ENCODE measurements at places on chromosomes 2 and 18. TPM values are rescaled to one million over a fixed set of nuclear protein-coding genes. Genes with fewer than 3 reads are reported as not detected.

DNA sequence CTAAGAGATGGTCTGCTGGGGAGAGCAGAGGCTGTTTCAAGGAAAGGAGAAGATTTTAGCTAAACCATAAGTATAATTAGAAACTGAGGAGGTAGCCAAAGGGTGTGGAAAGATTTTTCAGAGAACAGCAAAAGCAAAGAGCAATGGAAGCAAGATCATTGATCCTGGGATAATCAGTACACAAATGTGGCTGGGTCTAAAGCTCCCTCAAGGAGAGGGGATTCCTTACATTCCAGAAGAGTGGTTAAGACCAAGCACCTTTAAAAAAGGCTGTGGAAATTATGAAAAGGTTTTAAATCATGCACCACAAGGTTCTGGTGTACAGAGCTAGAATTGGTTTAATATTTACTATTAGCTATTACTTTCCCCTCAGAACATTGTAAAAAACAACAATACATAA lies 246.0 kb upstream of the UBE2E3 start:
- DNase-seq: no peak

DNA sequence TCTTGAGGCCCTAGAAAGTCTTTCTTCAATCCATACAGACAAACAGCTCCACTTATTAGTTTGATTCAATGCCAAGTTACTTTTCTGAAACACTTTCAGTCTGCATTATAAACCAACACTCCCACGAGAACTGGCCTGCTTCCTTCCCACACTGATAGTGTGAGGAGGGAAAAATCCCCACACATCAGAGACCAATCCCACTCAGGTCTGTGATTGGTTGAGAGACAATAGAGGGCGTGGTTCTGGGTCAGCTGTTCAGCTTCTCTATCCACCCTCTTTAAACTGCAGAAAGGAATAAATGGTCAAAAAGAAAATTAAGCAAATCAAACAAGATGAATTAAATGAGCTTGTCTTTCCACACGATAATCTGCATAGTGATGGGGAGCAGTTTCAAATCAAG lies 152.5 kb downstream of the NRP2 start:
- DNase-seq: no peak

- no peak for DNase-seq
These were observed 673.2 kb downstream of the TMEM182 start for GRCh38 chr2:103435010-103435409.

DNA sequence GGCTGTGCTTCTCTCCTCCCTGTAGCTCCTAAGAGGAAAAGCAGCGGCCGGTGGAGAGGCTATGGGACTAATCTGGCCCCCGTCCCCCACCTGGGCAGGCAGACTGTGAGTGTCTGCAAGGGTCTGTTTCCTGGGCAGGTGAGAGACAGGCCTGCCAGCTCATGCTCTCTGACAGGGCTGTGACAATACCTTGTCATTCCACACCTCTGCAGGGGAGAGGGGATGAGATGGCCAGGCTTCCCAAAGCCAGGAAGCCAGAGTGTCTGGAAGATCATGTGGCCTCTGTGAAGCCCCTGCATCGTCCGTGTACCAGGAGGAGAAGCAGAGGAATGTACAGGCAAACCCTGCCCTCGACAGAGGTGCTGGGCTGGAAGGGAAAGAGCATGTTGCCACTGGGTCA lies 142.5 kb upstream of the GATA6 start:
- no peak for DNase-seq

DNA sequence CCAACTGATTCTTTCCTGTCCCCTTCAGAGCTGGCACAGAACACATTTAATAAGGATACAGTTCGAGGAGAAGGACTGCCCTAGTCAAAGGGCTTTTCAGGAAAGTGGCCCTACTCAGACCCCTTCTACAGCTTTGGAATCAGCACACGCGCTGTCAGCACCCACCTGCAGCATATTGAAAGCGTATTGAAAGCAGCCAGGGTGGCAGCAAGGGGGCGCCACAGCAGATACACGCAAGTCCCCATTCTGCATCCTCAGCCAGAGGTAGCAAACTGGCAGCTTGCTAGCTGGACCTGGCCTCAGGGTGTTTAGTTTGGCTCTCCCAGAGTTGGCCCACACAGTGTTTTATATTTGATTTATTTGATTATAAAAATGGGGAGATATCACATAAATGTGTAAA lies 101.0 kb upstream of the NT5C1B start:
- DNase-seq: no peak

Gene TWIST2
- not detected for total RNA-seq

GRCh38 chr2:214730800-214731407 lies 78.6 kb downstream of the BARD1 start:
- no peak for DNase-seq

DNA sequence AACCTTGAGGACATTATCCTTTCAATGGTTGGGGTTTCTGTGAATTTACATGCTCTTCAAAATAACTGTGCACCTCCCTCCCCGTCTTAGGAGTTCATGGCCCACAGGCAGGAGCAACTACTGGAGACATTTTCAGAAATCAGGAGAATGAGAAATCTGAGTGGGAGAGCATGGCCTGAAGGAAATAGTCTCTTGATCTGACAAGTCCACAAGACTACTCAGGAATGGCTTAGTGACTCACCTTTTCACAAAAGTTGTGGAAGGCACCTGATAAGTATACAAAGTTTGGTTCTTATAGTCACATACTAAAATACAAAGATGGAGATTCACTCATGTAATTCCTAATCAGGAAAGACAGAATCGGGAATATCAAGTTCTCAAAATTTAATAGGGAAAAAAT lies 83.6 kb upstream of the NCKAP5 start:
- no peak for DNase-seq

Gene GNAL
- 0.18 TPM for total RNA-seq

DNA sequence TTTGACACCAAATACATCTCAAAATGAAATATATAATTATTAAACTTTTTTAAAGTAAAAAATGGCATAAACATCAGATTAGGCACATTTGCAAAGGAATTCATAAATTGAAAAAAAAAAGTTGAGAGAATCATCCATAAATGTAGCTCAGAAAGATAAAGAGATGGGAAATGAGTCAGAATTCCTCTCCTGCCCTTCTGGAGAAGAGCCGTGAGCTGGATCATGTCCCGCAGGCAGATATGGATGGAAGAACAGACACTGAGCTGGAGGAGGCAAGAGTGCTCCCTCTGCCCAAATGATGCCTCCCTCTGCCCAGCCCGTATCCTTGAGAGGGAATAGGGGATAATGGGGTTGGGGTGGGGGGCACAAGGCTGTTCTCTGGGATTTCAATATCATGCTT lies 190.9 kb downstream of the TFCP2L1 start:
- DNase-seq: no peak

DNA sequence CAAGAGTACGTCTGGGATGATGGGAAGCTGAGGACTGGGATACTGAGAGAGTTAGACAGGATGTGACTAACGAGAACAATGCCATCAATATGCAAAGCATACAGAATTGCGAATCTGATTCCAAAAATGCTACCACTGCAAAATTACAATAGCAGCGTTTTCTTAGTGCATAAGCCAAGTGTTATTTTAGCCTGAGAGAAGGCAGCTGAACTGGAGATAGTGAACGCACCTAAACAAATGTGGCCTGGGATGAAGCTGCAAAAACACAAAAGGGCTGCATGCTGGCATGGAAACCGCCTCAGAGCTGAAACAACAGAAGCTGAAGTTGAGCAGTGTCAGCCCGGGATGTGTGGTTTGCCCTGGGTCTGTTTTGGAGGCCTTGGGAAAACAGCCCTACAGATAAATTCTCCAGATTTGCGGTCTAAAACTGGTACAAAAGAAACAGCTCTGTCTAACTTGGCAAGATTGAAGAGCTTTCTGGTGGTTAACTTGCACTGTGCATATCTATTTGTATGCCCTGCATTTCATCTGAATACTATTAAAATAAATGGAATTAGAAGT lies 45.5 kb downstream of the LYPD6 start:
- DNase-seq: no peak

Gene MOCOS
- 0.47 TPM for total RNA-seq

- DNase-seq: no peak
These were observed 77.0 kb downstream of the NRP2 start for GRCh38 chr2:205759257-205759656.

DNA sequence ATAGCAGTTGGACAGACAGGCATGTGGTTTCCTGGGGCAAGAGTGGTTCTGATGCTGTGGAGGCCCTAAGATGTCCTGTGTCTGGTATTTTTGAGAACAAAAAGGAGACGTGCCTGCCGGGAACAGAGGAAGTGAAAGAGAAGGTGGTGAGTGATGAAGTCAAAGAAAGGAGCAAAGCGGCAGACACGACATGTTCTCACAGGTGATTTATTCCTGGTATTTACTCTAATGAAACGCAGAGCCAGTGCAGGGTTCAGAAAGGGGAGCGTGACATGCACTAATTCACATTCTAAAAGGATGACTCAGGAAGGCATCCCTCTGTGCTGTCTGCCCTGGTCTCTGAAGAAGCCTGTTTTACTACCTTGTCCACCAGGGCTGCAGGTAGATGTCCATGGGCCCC lies 211.0 kb downstream of the KCNE4 start:
- DNase-seq: no peak

- DNase-seq: no peak
These were observed 593 bp upstream of the SDC1 start for GRCh38 chr2:20225294-20226151.

DNA sequence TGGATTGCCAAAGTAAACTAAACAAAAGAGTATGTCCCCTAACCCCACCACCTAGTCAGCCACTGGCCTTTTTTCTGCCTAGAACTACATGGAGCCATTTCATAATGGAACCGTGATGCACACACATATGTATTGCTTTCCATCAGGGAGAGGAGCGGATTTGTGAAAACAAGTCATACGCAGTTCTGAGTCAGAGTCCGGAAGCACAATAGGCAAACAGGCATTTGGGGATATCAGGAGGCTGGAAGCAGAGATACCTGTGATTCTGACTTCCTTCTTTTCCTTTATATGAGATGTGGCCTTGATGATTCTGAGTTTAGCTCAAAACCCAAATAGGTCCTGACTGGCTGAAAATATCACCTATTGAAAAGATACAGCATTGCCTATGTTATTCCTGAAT lies 93.5 kb downstream of the TMEM163 start:
- no peak for DNase-seq

Gene IL1B
- total RNA-seq: 1.1 TPM

DNA sequence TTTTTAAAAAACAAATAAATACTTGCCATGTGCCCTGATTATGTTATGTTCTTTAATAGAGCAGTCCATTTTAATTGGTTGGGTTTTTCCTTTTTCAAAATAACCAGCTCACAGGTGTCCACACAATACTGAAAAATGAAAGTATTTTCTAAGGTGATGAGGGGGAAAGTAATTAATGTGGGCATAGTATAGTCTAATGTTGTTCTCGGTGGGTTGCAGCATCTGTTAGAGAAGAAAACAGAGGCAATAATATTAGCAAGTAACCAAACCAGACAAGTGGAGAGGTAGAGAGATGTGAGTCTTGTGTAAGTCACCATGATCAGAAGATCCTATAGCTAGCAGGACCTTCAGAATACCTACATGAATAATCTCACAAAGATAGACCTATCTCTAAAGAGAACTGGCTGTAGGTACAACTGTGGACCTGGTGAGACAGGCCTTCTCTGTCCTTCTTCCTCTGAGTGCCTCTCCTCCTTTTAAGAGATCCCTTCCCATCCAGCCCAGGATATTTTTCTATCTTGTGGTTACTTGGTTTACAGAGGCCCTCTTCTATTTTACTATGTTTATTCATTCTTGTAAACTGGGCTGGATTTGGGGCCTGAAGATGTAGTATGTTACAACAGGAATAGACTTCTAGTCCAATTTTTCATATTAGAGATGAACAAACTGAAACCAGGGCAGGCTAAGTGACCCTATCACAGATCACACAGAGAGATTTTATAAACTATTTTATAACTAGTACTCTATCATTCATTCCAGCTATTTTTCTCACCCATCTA lies 67.1 kb upstream of the MSTN start:
- DNase-seq: no peak

GRCh38 chr2:138058427-138058826 lies 94.2 kb downstream of the HNMT start:
- DNase-seq: no peak

DNA sequence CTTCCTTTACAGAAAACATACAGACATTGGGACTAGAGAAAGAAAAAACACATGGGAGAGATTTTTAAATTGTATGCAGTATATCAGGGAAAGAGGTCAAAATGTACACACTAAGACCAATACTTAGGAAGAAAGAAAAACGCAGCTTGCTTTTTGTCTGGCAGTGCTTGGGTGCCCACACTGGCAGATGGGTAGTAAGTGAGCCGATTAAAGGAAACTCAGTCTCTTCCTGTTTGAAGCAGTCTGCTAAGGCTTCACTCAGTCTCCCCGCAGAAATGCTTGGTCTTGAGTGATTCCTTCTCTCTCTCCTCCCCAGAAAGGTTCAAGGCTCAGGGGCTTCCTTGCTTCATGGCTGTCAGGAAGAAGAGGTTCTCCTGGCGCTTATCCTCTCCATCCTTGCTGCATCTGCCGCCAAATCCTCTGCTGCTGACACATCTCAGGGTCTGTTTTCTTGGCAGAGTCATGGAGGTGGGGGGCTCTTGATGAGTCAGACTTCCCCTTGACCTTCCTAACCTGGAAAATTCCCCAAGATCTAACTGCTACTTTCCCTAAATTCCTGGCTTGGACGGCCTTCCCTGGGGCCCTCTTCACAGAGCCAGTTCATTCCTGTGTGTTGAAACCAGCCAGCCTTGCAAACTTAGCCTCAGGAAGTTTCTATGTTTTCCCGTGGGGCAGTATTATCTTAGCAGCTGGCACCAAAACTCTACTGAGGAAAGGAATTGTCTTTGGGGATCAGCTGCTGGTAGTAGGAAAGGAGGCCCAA lies 10.5 kb upstream of the TMSB10 start:
- no peak for DNase-seq

Gene C2orf81
- total RNA-seq: 5.0 TPM

DNA sequence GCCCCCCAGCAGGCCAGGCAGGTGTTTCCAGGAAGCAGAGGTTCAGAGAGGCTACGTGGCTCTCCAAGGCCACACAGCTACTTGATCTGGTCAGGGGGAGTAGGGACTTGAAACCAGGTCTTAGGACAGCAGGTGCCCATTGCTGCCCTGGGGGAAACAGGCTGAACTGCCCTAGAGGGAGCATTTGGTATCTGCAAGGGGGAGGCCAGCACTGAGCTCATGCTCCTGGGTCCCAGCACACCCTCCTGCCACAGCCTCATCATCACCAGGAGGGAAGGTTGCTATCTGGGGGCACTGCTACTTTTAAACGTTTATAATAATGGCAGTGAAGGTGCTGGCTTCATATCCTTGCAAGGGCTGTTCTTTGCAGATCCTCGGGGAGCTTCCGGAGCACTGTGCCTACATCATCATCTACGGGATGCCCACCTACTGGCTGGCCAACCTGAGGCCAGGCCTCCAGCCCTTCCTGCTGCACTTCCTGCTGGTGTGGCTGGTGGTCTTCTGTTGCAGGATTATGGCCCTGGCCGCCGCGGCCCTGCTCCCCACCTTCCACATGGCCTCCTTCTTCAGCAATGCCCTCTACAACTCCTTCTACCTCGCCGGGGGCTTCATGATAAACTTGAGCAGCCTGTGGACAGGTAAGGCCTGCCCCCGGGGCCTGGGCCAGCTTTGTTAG lies 36.1 kb downstream of the ABCG8 start:
- no peak for DNase-seq

DNA sequence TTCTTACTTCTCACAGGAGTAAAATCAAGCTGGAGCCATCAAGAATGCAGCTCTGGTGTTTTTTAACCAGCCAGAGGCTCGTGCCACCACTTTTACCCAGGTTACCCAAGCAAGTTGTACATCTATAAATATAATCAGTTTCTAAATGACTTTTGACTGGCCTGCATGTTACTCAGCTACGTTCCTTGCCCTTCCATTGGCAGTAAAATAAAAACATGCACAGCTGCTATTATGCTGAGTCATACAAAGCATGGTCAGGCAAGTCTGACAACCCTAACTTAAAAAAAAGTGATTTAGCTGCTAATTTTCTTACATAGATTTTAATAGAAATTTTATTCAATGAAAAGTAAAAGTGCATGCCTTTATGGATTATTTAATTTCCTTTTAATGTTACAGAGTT lies 111.7 kb upstream of the CSRNP3 start:
- DNase-seq: no peak
